ENCODE measurements at places on chromosomes 6 and 20. TPM values are rescaled to one million over a fixed set of nuclear protein-coding genes. Genes with fewer than 3 reads are reported as not detected.

- H3K36me3 ChIP-seq = peaks cover 53% of the 10 kb centered on the region
- no peak overlapping the region for H3K4me3 ChIP-seq
- peaks cover 19% of the 10 kb centered on the region for H3K4me1 ChIP-seq
- no peak overlapping the region for H3K27ac ChIP-seq
- H3K27me3 ChIP-seq = no peaks in the 10 kb centered on the region
- no peak for DNase-seq
Measured at GRCh38 chr6:30329331-30329730, 2.6 kb downstream of the TRIM39 start.

DNA sequence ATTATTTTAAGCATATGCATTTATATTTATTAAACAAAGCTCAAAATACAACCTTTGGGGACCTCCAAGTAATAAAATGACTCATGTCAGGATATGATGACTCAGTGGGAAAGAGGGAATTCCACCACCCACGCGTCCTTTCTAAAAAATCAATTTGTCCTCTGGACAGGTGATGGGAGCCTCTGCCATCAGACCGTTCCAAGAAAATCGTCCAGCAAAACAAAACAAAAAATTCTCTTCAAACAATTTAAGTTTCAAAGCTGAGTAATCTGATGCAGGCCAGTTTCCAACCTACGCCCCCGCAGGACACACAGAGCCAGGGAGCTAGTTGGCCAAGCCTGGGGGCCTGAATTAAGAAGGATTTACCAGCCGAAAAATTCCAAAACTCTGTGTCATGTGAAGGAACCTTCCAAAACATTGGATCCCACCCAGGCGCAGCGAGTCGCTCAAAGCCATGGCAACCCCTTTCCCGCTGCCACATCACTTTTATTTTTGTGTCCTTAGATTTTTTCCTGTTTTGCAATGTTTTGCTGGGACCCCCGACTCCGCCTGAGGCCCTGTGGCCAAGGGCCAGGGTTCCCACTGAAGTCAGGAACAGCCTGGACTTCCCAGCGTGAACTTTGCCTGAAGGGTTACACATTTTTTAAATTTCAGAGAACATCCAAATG, 95.3 kb downstream of the NFATC2 start:
- no peaks in the 10 kb centered on the region for H3K36me3 ChIP-seq
- peaks cover 38% of the 10 kb centered on the region for H3K4me1 ChIP-seq
- no peaks in the 10 kb centered on the region for H3K27me3 ChIP-seq
- peak; percentile 31 for DNase-seq

DNA sequence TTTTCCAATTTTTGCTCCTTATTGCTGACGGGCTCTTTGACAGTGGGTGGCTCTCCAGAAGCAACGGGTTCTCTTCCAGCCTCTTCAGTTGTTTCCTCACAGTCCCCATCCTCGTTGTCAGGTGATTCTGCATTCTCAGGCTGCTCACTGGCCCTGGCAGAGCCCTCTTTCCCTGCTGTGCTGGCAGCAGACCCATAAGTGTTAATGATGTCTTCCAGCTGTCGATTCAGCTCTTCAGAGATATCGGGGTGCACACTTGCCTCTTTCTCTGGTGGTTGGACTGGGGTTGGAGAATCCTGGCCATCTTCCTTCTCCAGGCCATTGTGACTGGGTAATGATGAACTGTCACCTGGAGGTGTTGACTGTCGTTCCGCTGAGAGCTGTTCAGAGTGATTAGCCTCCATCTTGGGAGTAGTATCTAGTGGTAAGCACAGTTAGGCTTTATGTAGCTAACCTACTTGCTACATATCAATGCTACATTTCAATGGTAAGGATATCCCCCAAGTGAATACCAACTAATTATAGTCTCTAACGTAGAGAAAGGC, 3.2 kb downstream of the TXLNB start:
- peak overlapping the region; percentile 34 for H3K4me3 ChIP-seq
- peak overlapping the region; percentile 92 for H3K27ac ChIP-seq
- peaks cover 72% of the 10 kb centered on the region for H3K4me1 ChIP-seq
- H3K27me3 ChIP-seq = no peaks in the 10 kb centered on the region
- no peak for DNase-seq

COL19A1 gene
- 0.16 TPM for total RNA-seq

Measured in gastrocnemius medialis (tissue), 4 donors.